ENCODE measurements at places on chromosomes 5 and 9. TPM values are rescaled to one million over a fixed set of nuclear protein-coding genes. Genes with fewer than 3 reads are reported as not detected.

Gene TMEM215
- total RNA-seq, result 3.1 TPM

DNA sequence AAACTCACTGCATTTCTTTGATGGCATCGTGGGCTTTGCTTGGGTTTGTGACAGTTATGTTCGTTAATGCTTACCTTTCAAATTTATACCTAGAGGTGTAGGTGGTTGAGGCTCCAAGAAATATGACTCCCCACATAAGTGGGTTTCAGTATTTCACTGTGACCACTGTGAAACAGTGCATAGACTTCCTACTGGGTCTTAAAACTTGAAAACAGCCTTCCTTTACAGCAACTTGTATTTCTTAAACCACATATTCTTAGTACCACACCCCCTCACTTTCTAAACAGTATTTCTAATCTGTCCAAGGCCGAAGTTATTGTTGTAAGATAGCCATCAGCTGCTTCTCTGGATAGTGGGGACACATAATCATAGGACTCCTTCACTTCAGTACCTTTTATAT is 48.3 kb downstream of the TMEFF1 start:
- DNase-seq, result no peak

- DNase-seq, result no peak
Observed at GRCh38 chr5:168608386-168608785, 29.2 kb upstream of the PANK3 start.

GRCh38 chr9:34647651-34648050 is 1.2 kb downstream of the GALT start:
- no peak for DNase-seq

- no peak for DNase-seq
Observed at GRCh38 chr5:149475777-149476176, 75.5 kb downstream of the CSNK1A1 start.

Gene CTNNAL1
- total RNA-seq, result 68.9 TPM

DNA sequence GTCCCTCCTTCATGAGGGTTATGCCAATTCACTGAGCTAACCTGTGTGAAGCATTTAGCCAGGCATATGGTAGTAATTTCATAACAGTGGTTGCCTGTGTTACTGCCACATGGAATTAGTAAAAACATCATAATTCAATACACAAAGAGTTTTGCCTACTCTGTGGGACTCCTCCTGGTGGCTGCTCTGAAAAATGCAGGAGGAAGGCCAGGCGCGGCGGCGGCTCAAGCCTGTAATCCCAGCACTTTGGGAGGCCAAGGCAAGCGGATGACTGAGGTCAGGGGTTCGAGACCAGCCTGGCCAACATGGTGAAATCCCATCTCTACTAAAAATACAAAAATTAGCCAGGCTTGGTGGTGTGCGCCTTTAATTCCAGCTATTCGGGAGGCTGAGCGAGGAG is 547.3 kb downstream of the CDK5RAP2 start:
- no peak for DNase-seq

GRCh38 chr9:107363516-107364152 is 80.6 kb downstream of the RAD23B start:
- peak; percentile 19 for DNase-seq

Measured in umbilical cord (tissue), 2 donors.